Renal cortical epithelial cell (primary cell): ENCODE measurements at places on chromosomes 6 and 20. TPM values are rescaled to one million over a fixed set of nuclear protein-coding genes. Genes with fewer than 3 reads are reported as not detected.
A peak's percentile ranks its signal among the peaks of the same experiment; 100 is the strongest.

DNA sequence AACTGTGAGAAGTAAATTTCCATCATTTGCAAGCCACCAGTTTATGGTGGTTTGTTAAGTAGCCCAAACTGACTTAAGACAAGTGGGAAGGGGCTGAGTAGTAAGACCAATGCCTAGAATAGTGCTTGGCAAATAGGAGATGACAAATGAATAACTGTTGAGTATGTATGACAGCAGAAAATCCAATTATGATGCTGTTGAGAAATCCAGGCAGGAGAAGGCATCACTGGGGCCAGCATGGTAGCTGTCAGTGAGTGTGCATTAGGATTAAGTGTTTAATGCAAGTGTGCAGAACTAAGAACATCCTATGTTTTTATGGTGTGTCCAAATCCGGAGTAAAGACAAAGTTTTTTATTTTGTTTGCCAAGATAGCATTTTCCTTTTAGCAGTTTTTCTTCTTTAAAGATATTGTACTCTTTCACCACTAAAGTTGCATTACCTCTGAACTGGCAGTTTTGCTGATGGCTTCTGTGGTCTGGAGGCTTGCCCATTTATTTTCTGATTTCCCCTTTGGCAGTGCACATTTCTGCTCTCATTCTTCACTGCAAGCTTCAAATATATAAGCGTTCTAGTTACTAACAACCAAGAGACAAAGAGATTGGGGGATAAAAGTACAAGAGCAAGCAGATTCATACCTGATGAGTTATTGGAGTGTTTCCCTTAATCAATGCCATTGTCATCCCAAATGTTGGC is 289.7 kb downstream of the KCNQ5 start:
- DNase-seq = peak; percentile 39

GRCh38 chr6:113104951-113105350 is 752.2 kb upstream of the MARCKS start:
- DNase-seq = no peak

- no peak for DNase-seq
Observed at GRCh38 chr6:26593278-26594130, 3.2 kb upstream of the ABT1 start.

- DNase-seq = no peak
Observed at GRCh38 chr6:34249469-34250261, 859 bp upstream of the SMIM29 start.

CCM2L gene
- total RNA-seq = 0.35 TPM in 1 of 2 replicates, not detected in the other
